ENCODE measurements at places on chromosomes 13 and 19.

DNA sequence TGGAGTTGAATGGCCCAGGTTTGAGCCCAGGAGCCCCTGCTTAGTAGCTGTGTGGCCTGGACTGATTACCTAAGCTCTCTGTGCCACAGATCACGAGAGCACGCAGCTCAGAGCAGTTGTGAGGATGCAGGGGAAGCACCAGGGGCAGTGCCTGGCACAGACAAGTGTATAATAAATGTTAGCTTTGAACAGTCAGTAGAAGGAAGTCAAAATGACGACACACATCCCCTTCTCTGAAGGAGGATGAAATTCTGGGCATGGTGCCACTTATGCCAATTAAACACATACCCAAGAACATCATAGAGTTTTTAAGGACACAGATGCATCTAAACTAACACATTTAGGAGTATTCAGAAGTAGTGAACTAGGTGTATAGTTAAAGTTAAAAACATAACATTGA is 24.9 kb upstream of the SIGLEC11 start:
- no peak for DNase-seq

GRCh38 chr13:113835461-113836270 is 28.2 kb downstream of the GAS6 start:
- DNase-seq: peak; percentile 8

- DNase-seq: peak; percentile 48
These were observed 19.6 kb downstream of the IER2 start for GRCh38 chr19:13169769-13170168.

- DNase-seq: no peak
These were observed 1331.5 kb upstream of the PCDH20 start for GRCh38 chr13:62747152-62747551.

DNA sequence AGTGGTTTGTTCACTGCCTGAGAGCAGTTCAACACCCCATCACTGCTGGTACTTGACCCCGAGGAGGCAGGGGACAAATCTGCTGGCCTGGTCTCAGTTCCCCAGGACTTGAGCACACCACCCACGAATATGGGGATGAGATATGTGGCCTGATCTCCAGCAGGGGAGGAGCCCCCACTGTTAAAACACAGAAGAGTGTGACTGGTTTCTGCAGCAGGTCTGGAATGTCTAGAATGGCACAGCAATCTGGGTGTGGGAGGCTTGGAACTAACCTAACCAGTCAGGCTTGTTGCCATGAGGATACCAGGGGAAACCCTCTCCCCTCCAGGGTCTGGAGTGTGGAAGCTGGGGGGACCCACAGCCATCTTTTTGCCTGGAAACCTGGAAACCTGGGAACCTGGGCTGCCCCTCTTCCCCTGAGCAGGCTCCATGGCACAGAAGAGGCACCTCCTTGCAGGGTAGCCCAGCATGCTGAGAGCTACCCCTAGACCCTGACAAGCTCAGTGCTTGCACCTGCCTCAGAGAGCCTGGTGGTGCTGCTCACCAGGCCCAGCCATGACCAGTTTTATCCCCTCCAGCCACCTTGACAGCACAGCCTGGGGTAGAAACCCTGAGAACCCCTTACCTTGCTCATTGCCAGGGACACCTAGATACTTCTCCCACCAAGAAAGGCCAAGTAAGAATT is 273.8 kb downstream of the LIG4 start:
- DNase-seq: no peak

GRCh38 chr19:46903458-46903857 is 42.7 kb downstream of the ARHGAP35 start:
- no peak for DNase-seq

GRCh38 chr13:110274687-110275086 is 32.3 kb downstream of the COL4A1 start:
- DNase-seq: no peak

- no peak for DNase-seq
These were observed 71.5 kb downstream of the KCTD15 start for GRCh38 chr19:33868076-33868735.

GRCh38 chr19:14502334-14503092 is 6.6 kb upstream of the GIPC1 start:
- DNase-seq: peak; percentile 36

GRCh38 chr19:11089254-11090013 is at the start of gene LDLR:
TSS of gene LDLR (plus strand) at chr19:11089463. CDS start at chr19:11089549, 86 bp downstream.
- DNase-seq: peak; percentile 96

DNA sequence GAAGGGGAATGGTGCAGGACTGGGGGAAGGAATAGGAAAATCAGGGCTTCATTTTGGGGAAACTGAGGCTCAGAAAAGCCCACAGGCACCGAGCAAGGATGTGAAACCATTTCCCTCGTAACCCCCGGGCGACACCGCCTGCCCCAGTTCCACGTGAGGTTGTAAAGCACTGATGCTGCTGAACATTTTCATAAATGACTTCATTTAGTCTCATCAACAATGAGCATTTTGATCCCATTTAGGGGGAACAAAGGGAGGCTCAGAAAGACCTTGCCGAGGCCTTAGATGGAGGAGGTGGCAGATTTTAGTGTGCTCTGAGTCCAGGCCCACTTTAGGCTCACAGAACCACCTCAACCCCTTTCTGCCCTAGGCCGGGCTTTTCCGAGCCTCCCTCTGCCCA is 20.5 kb upstream of the FBXO27 start:
- no peak for DNase-seq

DNA sequence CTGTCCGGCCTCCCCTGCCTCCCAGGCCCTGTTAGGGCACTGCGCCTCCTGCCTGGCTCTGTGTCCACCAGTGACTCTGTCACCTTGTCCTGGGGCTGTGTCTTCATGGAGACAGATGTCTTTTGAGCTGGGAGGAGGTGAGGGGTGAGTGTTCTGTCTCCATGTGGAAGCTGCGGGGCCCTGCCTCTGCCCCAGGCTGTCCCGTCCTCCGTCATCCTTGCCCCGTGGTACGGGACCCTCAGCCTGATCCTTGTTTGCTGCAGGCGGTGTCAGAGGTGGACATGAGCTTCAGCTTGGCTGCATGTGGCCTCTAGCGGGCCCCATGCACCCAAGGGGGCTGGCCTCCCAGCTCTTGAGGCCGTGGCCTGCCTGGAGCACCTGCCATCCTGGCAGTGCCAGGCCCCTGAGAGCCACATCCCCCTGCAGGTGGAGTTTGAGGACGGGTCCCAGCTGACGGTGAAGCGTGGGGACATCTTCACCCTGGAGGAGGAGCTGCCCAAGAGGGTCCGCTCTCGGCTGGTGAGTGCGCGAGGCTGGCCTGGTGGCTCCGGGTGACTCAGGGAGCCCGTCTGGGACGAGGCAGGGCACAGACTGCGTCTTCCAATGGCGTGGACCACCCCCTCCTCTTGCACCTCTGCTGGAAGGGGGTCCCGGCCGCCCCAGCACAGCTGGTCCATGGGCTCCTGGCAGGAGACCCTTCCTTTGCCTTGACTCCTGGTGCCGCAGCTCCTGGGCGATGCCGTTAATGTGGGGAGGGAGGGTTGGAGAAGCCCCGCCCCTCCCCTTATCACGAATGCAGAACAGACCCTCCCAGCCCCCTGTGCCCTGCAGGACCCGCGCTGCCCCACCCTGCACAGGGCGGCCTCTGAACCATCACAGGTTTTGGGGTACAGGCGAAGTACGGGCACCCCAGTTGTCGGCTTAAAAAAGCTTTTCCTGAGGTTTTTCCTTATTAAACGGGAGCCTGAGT is 181.3 kb downstream of the KDM4B start:
- no peak for DNase-seq

GRCh38 chr13:23960566-23961156 is 63.4 kb upstream of the C1QTNF9B start:
- peak; percentile 81 for DNase-seq

DNA sequence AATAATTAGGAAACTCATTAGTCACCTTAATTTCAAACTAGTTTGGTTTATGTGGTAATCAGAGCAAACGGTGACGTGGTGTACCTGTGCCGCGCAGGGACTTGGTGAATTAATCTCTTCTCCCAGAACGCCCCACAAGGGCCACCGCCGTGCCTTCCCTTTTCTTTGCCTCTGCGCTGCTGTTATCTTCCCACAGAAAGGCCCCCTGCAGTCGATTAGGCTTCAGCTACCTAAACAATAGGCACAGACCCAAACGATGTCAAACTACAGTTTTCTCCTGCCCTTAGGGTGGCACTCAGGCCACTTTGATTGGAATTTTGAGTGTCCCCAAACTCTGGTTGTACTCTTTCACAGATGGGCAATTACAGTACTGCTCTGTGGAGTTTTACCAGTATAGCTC is 115.5 kb downstream of the GGACT start:
- no peak for DNase-seq

DNA sequence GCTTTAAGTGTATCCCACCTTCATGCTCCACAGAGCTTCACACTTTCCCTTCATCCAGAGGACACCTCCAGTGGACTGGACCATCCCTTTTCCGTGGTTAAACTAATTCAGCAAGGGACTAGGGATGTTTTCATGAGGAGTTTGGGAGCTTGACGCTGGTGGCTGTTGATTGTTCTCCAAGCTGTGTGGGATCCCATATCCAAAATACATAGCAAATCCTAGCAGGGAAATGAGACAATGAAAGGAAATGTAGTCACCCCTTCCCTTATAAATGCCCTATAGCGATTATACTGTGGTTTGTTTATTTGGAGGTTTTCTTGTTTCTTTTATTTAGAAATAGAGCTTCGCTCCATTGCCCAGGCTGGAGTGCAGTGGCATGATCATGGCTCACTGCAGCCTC is 31.6 kb upstream of the DPRX start:
- no peak for DNase-seq

GRCh38 chr13:77219401-77219800 is 107.5 kb downstream of the MYCBP2 start:
- no peak for DNase-seq

DNA sequence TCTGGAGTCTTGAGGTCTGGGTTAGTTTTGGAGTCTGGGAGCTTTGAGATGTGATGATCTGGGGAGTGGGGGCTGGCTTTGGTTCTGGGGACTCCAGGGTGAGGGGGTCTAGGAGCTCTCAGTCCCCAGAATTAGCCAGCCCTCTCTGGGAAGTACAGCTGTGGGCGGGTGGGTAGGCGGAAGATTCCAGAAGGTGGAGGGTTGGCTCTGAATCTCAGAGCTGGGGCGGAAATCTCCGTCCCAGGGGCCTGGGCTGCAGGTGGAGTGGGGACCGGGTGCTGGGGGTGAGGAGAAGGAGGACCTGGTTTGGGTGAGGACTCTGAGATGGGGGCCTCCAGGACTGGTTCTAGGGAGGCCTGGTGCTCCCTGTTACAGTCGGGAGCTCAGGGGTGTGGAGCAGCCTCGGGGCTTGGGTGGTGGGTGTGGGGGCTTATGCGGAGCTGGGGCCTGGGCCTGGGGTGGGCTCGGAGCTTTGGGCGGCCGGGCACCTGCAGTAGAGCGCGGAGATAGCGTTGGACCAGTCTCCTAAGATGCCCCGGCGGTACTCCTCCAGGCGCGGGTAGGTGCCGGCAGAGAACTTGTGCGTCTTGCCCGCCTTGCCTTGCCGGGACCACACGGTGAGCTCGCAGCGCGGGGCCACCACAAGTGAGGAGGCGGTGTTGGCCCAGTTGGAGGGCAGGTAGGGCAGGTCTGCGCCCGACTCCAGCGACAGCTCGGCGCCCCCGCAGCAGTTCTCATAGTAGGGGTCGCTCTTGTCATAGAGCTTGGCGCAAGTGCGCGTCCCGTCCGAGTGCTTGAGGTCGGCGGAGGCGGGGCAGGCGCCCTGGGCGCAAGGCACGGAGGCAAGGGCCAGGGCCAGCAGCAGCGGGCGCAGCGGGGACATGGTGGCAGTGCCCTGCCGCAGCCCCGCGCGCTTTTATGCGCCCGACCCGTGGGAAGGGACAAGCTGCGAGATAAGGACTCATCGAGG is at the start of gene SYCN:
Gene SYCN, minus strand, starts transcription at position 892 of the 970 bp plus-strand sequence. Its CDS starts 9 bp downstream, at position 883.
- no peak for DNase-seq

GRCh38 chr19:46447006-46447405 is 18.3 kb upstream of the PNMA8C start:
- DNase-seq: no peak

DNA sequence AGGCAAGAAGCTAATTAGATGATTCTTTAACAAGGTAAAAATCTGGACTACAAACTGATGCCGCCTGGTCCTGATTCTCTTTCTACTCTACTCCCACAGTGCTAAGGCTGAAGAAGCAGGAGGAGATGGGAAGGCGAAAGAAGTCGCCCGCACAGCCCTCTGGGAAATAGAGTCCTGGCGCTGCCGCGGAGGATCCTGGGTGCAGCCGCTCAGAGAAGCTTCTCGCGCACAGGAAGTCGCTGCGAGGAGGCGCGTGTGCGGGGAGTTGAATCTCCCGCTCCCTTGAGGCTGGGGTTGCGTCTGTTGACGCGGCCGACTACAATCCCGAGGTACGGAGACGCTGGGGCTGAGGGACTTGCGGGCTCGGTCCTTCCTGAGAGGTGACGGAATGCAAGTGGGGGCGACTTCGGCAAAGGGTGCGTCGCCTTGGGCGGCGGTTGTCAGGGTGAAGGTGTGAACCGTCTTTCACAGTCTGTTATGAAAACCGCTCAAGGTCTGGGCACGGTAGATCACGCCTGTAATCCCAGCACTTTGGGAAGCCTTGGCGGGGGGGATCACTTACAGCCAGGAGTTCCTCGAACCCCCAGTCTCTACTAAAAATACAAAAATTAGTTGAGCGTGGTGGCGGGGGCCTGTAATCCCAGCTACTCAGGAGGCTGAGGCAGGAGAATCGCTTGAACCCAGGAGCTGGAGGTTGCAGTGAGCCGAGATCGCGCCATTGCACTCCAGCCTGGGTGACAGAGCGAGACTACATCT is at the start of gene ZNF473:
Gene ZNF473, plus strand, starts transcription at position 212 of the 756 bp plus-strand sequence. CDS start 5,078 bp downstream, outside the sequence.
- peak; percentile 96 for DNase-seq

DNA sequence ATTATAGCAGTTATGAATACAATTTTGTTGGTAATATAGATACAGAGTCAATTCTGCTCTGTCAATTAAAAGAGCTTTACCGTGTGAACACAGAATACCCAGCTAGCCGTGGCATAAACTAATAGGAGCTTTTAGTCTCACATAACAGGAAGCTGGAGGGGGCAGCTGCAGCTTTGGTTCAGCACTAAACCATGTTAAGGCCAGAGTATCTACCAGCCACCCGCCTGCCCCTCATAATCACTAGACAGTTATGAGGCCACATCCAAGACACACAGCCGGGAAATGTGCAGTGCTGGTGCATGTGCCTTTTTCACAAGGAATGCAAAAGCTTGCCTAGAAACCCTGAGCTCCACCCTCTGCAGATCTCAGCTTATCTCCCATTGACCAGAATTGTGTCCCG is 62.3 kb downstream of the SGCG start:
- DNase-seq: no peak

GRCh38 chr13:79541426-79542049 is 60.6 kb downstream of the NDFIP2 start:
- DNase-seq: peak; percentile 50

DNA sequence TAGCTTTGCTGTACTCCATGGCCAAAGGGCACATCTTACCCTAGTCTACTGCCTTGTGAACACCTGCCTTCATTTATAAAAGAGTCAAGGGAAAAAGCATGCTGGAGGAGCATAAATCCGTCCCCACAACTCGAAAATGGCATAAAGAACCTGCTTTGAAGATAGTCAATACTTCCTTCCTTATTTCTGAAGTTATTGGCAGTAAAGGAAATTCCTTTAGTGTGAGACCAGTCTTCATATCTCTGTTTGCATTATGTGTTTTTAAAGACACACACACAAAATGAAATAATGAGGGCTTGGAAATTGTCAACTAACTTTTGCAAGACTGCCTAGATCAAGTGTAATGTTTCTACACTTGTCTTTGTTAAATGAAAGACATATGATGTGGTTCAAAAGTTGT is 408.4 kb downstream of the SPRY2 start:
- no peak for DNase-seq

- peak; percentile 45 for DNase-seq
These were observed 5.0 kb downstream of the EBI3 start for GRCh38 chr19:4234142-4234861.

GRCh38 chr19:543910-544608 is at the start of gene GZMM:
TSS of gene GZMM (plus strand) at chr19:544053. CDS start at chr19:544072, 19 bp downstream.
- no peak for DNase-seq

- no peak for DNase-seq
These were observed 102.8 kb downstream of the STARD13 start for GRCh38 chr13:33182729-33183128.

GRCh38 chr19:6272411-6272791 is 7.4 kb downstream of the MLLT1 start:
- no peak for DNase-seq

All from DMS53 (cell line).